ENCODE measurements at places on chromosomes 2 and 18. TPM values are rescaled to one million over a fixed set of nuclear protein-coding genes. Genes with fewer than 3 reads are reported as not detected.

Gene TFCP2L1
- total RNA-seq: 0.05 TPM

Gene ASPRV1
- total RNA-seq: 0.73 TPM

Gene ARHGAP25
- 57.9 TPM for total RNA-seq

Gene UGT1A8
- total RNA-seq: not detected

Gene LAMA3
- 0.09 TPM for total RNA-seq

Gene TMEM182
- 7.4 TPM for total RNA-seq

Gene ZAP70
- 153 TPM for total RNA-seq

Gene KATNAL2
- total RNA-seq: 1.1 TPM

Gene IL1RN
- total RNA-seq: 4.8 TPM

Gene UGT1A4
- total RNA-seq: not detected

Gene FSIP2
- 0.05 TPM for total RNA-seq

Gene FRZB
- not detected for total RNA-seq

Gene PTPRN
- total RNA-seq: 0.43 TPM

Gene CYS1
- total RNA-seq: not detected

Gene UBE2F
- total RNA-seq: 75.5 TPM

Gene LIMS3
- total RNA-seq: 0.18 TPM

Gene HOXD12
- not detected for total RNA-seq

Gene SERPINB7
- not detected for total RNA-seq

Gene GPR35
- 4.1 TPM for total RNA-seq

Gene GPR39
- total RNA-seq: not detected

Gene PRLH
- not detected for total RNA-seq

Gene FIGN
- not detected for total RNA-seq

Gene MC2R
- total RNA-seq: not detected

Gene KCNJ3
- total RNA-seq: not detected

Gene ACKR3
- total RNA-seq: 1.2 TPM

Gene FOXI3
- total RNA-seq: not detected

Gene REG1B
- not detected for total RNA-seq

Gene KRTCAP3
- total RNA-seq: 5.9 TPM

Gene FAM161A
- 7.3 TPM for total RNA-seq

Gene IL36G
- total RNA-seq: not detected

Gene KLHL41
- 0.46 TPM for total RNA-seq

Gene SERPINB2
- total RNA-seq: not detected

Gene RBFA
- 39.1 TPM for total RNA-seq

Gene PARD3B
- total RNA-seq: not detected

Gene VIL1
- not detected for total RNA-seq

Gene TOGARAM2
- 3.3 TPM for total RNA-seq

Gene ANXA4
- 30.7 TPM for total RNA-seq

Gene TEX44
- total RNA-seq: not detected

Gene TUBA3E
- not detected for total RNA-seq

Gene CLASP1
- 56.8 TPM for total RNA-seq

Gene KCNE4
- total RNA-seq: not detected

Gene PRKAG3
- total RNA-seq: not detected

Gene ANKRD36
- 24.5 TPM for total RNA-seq

Gene CCDC74B
- 2.5 TPM for total RNA-seq

Gene DSC3
- total RNA-seq: not detected

Gene GALNT5
- not detected for total RNA-seq

Gene PCARE
- total RNA-seq: not detected

Gene CAPN14
- 0.51 TPM for total RNA-seq

Gene TSGA10
- total RNA-seq: 6.4 TPM

Gene CYP27A1
- total RNA-seq: 0.12 TPM

Gene GNAL
- total RNA-seq: 0.21 TPM

Gene ALPP
- total RNA-seq: not detected

Gene GALNT14
- 0.83 TPM for total RNA-seq

Gene FAM117B
- 15.3 TPM for total RNA-seq

Gene FSHR
- total RNA-seq: not detected

Gene BOLL
- not detected for total RNA-seq

Gene WDR43
- total RNA-seq: 170 TPM
